ENCODE measurements at places on chromosomes 4 and X.

GRCh38 chrX:20500949-20501348 is 234.2 kb upstream of the RPS6KA3 start:
- no peak for DNase-seq

GRCh38 chrX:25013632-25014365 is 2.0 kb downstream of the ARX start:
- no peak for DNase-seq

- peak; percentile 26 for DNase-seq
Measured at GRCh38 chrX:16882702-16883486, 12.7 kb upstream of the RBBP7 start.

- no peak for DNase-seq
Measured at GRCh38 chr4:13196721-13197120, 287.4 kb downstream of the RAB28 start.

- DNase-seq: no peak
Measured at GRCh38 chr4:39043058-39043860, 11.1 kb upstream of the TMEM156 start.

DNA sequence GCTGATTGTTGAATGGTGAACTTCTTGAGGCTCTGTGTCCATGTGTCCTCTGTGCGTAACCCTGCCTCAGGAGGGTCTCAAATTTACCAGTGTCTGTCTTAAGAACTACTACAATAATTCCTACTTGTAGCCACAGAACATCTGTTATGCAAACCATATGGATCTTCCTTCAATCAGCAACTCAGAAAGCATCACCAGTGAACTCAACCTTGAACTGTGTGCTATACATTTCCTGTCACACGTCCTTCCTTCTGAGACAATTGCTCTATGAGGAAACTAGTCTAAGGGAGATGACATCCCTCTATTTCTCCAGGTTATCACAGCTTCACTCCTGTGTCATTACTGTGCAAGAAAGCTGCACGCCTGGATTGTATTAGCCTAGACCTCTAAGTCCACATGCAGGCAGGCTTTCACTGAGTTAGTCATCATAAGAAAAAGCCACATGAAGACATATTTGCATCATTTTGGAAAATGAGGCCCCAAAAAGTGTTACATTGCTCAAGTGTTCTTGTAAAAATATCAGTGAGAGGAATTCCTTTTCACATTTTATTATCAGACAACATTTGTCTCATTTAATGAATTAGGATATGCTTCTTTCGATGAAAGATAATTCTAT is 157.8 kb downstream of the AFF2 start:
- DNase-seq: no peak

DNA sequence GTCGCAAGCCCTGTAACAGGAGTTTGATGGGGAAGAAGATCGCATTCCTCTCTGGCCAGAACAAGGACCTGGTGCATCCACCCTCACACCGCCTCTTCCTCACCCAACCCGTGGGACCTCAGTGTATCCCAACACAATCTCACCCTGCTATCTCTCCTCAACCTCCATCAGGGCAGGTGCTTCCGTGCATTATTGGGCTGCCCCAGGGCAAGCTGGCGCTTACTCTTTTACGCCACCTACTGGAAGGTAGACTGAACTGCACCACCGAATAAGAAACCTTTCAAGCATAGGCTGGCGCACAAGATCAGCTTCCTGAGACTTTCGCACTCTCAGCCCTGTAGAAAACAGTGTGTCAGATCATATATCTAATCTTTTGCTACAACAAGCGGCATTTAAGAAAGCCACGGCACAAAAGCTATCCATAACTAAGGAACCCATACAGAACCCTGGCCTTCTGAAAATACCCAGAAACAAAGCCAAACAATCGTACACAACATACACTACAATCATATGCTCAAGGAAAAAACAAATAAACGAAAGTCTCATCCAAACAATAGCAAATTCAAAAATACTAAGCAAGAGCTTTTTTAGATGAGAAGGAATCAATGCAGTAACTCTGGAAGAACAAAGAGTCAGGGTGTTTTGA is 209.3 kb downstream of the UGT8 start:
- DNase-seq: no peak

GRCh38 chrX:8405631-8406030 is 59.0 kb upstream of the VCX3B start:
- no peak for DNase-seq

- no peak for DNase-seq
Measured at GRCh38 chrX:1162119-1162916, 50.1 kb downstream of the CRLF2 start.

GRCh38 chrX:15820106-15821073 is 30.1 kb downstream of the ZRSR2 start:
- DNase-seq: no peak

DNA sequence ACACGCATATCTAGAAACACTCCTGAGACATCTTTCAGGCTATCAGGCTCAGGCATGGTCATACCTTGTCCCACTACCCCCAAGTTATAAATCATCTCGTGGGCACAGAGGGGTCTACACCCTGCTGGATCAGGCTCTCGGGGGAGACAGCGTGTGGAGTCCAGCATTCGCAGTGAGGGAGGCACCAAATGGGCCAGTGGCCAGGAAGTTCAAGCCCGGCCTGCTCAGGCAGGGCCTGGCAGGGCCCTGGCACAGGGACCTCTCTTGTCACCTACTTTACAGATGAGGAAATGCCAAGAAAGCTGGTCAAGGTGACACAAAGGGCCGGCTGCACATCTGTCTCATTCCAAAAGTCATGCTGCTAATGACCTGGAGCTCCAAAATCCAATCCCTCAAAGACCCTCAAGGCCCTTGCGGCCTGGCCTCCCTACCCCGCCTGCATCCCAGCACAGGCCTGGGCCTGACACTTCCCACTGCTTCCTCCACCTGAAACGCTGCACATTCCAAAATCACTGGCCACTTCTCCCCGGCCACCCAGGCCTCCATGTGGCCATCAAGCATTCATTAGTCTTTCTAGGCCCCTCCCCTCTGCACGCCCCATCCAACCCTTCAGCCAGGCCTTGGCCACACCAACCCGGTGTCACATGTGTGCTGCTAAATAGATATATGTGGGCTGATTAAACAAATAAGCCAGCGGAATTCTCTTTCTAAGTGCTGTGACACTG is 35.6 kb downstream of the ACOX3 start:
- DNase-seq: no peak

DNA sequence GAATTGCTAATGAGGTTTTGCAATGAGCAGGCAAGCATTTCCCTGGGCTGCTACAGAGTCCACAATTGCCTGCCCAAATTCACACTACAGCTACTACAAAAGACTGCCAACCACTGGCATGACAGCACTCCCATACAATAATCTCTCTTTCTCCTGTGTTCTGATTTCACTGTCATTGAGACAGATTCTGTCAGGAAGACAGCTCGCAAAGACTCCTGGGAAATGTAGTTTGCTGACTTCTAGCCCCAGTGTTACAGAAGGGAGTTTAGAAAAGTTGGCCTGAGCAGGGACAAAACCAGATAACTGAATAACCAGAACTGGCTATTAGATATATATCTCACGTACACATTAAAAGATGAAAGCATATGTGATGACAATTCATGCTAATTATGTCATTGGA is 1231.3 kb upstream of the PRKX start:
- DNase-seq: no peak

GRCh38 chr4:32460972-32461371 is 1740.8 kb downstream of the PCDH7 start:
- DNase-seq: no peak

DNA sequence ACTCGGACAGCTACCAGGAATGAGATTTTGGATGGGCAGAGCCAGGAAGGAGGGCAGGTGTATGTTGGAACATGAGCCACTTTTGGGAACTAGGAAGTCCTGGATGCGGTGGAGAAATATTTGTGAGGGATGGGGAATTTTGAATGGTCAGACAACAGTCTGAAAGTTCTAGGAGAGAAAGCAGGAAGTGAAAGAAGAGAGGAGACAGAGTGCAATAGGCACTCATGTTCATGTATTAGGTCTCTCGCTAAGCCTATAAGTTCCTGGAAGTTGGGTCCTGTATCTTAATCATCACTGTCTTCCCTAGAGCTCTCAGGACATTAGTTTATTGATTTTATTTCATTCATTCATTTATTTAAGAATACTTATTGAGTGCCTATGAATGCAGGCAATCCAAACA is 65.7 kb upstream of the CITED1 start:
- DNase-seq: no peak

- DNase-seq: no peak
Measured at GRCh38 chrX:45757272-45757671, 556.6 kb upstream of the DIPK2B start.

- no peak for DNase-seq
Measured at GRCh38 chr4:108237693-108238092, 69.0 kb upstream of the LEF1 start.

DNA sequence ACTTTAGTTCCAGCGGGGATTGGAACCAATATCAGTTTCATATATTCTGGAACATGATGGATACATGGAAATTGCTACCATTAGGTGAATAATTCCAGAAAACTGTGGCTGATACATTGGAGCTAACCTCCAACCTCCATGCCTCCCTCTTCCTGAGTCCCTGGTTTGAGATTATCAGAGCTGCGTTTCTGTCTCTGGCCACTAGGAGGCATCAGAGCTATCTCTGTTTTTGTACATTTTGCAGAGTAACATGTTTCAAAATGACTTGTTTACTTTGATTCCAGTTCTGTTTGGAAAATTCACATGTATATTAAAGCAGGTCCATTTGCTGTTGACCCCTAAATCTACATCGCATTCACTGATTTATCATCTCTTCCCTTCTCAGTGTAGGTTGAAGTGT is 2.4 kb upstream of the RAB40AL start:
- DNase-seq: no peak

DNA sequence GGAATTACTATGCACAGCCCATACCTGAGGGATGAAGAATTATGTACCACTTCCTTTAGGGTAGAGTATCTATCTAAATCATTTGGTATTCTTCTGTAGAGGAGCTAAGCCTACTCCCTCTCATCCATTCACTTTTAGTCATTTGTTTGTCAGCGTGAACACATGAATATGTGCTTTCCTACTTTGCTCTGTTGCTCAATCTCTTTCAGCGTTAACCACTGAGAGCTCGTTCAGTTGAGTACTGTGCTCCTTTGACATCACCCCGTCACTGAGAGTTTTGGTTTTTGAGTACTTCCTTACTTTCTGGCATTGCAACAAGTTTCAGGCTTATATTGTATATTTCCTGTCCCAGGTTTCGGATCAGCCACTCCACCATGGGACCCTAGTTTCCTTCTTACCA is 700.6 kb downstream of the NLGN4X start:
- DNase-seq: no peak

- peak; percentile 4 for DNase-seq
Measured at GRCh38 chr4:177047070-177047850, 254.5 kb upstream of the VEGFC start.

GRCh38 chr4:66585767-66586166 is 915.5 kb upstream of the EPHA5 start:
- DNase-seq: no peak

DNA sequence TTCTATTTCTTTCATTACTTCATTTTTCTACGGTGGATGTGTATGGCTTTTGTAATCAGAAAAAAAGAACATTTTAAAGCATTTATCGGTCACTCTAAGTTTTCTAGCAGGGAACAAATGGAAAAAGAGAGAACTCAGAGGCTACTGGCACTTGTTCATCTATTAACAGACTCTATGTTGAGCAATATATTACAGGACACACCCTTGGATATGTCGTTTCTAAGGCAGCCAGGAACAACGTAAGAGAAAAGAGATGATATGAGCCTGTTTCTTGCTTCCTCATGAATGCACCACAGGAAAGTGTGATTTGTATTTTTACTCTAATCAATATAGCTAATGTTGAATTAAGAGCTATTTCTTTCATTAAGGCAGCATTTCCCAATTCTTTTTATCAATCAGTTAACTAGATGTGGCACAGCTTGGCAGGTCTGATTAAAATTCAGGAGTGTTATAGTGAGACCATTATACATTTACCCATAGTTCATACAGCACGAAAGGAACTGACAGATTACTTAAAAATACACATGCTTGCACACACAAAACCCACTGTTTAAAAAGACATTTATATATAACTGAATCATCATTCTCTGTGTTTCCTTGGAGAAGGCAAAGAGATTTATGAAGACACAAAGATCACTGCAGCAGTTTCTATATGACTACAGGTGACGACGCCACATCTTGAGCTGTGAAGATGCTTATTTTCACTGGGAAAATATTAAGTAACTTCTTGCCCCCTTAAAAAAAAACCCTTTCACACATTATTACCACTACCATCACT is 13.0 kb downstream of the RAB9B start:
- DNase-seq: no peak

- DNase-seq: no peak
Measured at GRCh38 chrX:149453030-149453429, 52.1 kb downstream of the IDS start.

DNA sequence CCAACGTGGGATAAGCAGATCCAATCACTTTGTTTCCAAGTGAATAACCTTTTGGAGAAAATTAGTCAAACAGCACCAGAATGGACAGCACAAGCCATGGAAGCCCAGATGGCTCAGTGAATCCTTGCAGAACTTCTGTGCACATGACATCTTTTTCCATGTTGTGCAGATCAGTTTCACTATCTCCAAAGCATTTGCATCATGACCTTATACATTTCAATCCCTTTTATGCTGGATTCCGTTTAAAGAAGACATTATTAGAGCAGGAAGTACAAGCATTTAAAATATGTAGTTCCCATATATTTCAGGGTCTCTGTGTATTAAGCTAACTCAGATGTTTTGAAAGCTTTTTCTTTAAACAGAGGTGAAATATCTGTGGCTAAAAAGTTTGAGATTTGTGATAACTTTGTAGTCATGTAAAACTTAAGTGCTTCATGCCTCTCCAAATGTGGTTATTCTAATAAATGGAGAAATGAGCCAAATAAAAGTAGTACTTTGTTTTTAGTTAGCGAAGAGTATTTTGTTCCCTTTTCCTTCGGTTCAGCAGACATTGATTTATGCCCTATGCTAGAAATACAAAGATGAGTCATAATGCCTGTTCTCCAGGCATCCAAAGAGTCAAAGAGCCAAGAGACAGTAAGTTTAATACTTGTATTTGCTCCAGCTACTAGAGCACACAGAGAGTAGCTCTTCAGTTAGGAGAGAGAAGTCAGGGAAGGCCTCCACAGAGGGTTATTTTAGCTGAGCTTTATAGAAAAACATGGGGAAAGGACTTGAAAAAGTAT is 39.0 kb downstream of the PLAC8 start:
- no peak for DNase-seq

GRCh38 chr4:40046311-40046980 is 10.2 kb upstream of the N4BP2 start:
- DNase-seq: no peak

GRCh38 chr4:65670331-65671031 is at the start of gene EPHA5:
Gene EPHA5, minus strand, starts transcription at chr4:65670489. Its CDS starts 747 bp downstream, at chr4:65669742.
- no peak for DNase-seq
